ENCODE measurements at places on chromosomes 12 and 14. TPM values are rescaled to one million over a fixed set of nuclear protein-coding genes. Genes with fewer than 3 reads are reported as not detected.

AHNAK2 gene
- polyA plus RNA-seq, result 0.92 TPM

DGKA gene
- polyA plus RNA-seq, result 67.1 TPM

LRRK2 gene
- polyA plus RNA-seq, result 10.1 TPM

MFAP5 gene
- not detected for polyA plus RNA-seq

RNF212B gene
- polyA plus RNA-seq, result not detected

DNA sequence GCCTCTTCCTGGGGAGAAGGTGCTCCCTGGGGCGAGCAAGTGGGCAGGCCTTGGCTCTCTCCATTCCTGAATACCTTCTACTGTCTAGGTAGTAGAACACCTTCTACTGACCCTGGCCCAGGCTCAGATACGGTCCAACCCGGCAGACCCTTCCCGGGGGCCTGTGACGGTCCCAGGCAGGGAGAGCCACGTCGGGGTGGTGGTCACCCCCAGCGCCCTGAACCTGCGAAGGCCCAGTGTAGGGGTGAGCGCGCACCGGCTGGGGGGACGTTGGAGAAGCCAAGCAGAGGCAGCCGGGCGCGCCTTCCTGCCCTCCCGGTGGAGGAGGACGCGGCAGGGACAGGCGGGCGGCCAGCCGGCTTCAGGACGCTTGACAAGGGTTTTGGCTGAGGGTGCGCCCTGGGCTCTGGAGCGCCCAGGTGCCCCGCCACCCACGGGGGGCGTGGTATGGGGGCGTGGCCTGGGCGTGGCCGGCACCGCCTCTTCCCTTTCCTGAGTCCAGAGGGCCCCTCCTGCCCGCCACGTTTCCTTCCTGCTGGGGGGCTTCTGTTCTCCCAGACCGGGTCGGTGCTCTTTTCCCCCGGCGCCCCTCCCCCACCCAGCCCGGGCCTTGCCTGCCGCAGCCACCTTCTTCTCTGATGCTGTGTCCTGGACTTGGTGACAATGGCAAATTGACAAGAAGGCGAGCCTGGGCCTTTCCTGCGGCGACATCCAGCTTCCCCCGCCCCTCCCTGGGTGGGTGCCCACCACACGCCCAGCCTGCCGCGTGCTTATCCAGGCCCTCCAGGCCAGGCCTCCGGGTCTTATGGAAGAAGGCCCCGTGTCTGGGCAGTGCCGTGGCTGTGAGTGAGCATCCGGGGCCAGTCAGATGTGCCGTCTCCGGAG is 24.5 kb upstream of the PPP1R13B start:
- peak overlapping the region; percentile 80 for H3K27ac ChIP-seq
- peaks cover 12% of the 10 kb centered on the region for H3K4me1 ChIP-seq
- H3K27me3 ChIP-seq, result peaks cover 7% of the 10 kb centered on the region
- peak; percentile 76 for DNase-seq

GRCh38 chr12:67692966-67693365 is 44.4 kb downstream of the DYRK2 start:
- peaks cover 34% of the 10 kb centered on the region for H3K4me1 ChIP-seq
- no peak overlapping the region for H3K27ac ChIP-seq
- H3K27me3 ChIP-seq, result peaks cover 19% of the 10 kb centered on the region
- no peak for DNase-seq
- no peak overlapping the region for H3K4me3 ChIP-seq

DNA sequence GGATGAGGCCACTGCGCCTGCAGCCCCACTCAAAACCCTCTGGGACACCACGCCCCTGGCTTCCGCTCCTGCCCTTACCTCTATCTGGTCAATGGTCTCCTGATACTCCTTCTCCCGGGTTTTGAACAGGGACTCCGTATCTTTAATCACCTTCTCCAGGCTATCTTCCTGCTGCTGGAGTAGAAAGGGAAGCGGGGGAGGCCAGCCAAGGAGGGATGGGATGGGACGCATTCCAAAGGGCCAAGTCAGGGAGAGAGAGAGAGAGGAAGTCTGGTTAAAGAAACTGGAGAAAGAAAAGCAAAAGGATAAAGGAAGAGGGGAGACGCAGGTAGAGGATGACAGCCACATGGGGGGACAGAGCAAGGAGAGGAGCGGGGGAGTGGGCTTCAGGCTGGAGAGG is 7.9 kb downstream of the IFFO1 start:
- H3K36me3 ChIP-seq, result peaks cover 13% of the 10 kb centered on the region
- peaks cover 16% of the 10 kb centered on the region for H3K4me1 ChIP-seq
- no peak for DNase-seq
- H3K27ac ChIP-seq, result no peak overlapping the region
- no peak overlapping the region for H3K4me3 ChIP-seq

GRCh38 chr14:99265571-99265970 is 6.4 kb downstream of the BCL11B start:
- no peak for DNase-seq
- no peak overlapping the region for H3K4me3 ChIP-seq
- no peaks in the 10 kb centered on the region for H3K36me3 ChIP-seq
- H3K27ac ChIP-seq, result no peak overlapping the region

GRCh38 chr12:11849757-11850504 is 200.5 kb downstream of the ETV6 start:
- DNase-seq, result no peak
- H3K27me3 ChIP-seq, result no peaks in the 10 kb centered on the region
- H3K4me1 ChIP-seq, result peaks cover 24% of the 10 kb centered on the region
- H3K4me3 ChIP-seq, result no peak overlapping the region
- no peak overlapping the region for H3K27ac ChIP-seq

GRCh38 chr14:96011607-96012006 is 27.6 kb upstream of the C14orf132 start:
- H3K27me3 ChIP-seq, result no peaks in the 10 kb centered on the region
- H3K27ac ChIP-seq, result no peak overlapping the region
- H3K4me1 ChIP-seq, result peaks cover 23% of the 10 kb centered on the region
- DNase-seq, result no peak

DNA sequence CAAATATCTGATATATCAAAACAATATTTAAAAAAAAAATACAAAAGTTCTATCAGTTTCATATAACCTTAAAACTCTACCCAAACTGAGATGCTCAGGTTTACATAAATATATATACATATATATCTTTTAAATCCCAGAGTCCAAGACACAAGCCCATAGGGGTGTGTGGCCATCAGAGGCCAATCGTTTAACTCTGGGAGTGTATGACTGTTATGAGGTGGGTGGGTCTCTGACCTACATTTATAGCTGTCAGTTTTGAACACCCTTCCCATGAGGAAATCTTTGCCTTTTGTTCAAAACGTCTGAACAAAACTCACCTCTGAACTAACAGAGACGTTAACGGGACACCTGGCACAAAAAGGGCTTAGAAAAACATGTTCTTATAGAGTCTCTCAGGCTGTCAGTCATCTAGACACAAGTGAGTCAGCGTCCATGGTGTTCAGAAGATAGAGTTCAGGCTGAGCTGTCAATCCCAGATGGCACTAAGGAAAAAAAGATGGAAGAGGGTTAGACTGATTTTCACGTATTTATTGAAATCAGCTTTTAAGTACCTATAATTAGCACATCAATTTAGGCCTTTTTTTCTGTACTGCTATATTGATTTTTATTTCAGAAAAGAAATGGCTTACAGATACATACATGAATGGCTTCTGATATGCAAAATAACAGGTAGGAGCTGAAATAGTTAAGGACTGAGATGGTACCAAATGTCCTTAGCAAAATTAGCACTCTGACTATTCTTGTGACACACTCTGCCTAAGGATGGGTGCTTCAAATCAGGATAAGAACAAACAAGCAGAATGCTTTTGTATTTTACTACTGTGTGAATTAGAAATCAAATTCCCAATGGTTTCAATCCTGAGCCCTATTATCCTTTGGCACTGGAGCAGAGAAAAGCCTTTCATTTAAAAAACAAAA is 29.2 kb downstream of the HIGD1C start:
- no peaks in the 10 kb centered on the region for H3K36me3 ChIP-seq
- DNase-seq, result no peak
- H3K27ac ChIP-seq, result no peak overlapping the region
- no peak overlapping the region for H3K4me3 ChIP-seq

DNA sequence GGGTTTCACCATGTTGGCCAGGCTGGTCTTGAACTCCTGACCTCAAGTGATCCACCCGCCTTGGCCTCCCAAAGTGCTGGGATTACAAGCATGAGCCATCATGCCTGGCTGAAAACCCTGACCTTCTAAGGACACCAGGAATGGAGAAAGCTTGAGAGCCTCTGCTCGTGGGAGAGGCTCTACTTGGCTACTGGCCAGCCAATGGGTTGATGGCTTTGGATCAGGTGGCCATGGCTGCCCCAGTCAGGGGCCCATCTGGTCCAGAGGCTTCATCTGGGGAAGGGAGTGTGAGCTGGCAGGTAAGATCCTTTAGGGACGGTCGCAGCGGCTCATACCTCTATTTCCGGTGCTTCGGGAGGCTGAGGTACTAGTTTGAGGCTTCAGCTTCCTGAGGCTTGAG is 42.5 kb upstream of the PPP1CC start:
- H3K27me3 ChIP-seq, result no peaks in the 10 kb centered on the region
- no peaks in the 10 kb centered on the region for H3K4me1 ChIP-seq
- DNase-seq, result no peak
- no peak overlapping the region for H3K27ac ChIP-seq

DNA sequence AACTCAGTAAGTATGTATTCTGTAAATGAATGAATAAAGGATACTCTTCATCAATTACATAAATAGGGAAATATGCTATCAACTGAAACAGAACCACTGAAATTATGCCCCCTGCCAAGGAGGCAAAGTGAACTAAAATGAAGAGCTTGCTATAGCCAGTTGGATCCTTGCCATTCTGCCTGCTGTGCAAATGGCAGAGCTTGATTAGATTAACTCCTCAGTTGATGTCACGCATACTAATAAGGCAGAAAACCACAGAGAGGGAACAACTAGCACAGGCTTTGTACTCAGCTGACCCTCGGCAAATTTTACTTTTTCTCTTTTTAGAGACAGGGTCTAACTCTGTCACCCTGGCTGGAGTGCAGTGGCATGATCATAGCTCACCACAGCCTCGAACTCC is 36.7 kb upstream of the FERMT2 start:
- DNase-seq, result no peak
- H3K27me3 ChIP-seq, result peaks cover 5% of the 10 kb centered on the region
- no peaks in the 10 kb centered on the region for H3K4me1 ChIP-seq
- H3K27ac ChIP-seq, result no peak overlapping the region
- no peaks in the 10 kb centered on the region for H3K36me3 ChIP-seq

DNA sequence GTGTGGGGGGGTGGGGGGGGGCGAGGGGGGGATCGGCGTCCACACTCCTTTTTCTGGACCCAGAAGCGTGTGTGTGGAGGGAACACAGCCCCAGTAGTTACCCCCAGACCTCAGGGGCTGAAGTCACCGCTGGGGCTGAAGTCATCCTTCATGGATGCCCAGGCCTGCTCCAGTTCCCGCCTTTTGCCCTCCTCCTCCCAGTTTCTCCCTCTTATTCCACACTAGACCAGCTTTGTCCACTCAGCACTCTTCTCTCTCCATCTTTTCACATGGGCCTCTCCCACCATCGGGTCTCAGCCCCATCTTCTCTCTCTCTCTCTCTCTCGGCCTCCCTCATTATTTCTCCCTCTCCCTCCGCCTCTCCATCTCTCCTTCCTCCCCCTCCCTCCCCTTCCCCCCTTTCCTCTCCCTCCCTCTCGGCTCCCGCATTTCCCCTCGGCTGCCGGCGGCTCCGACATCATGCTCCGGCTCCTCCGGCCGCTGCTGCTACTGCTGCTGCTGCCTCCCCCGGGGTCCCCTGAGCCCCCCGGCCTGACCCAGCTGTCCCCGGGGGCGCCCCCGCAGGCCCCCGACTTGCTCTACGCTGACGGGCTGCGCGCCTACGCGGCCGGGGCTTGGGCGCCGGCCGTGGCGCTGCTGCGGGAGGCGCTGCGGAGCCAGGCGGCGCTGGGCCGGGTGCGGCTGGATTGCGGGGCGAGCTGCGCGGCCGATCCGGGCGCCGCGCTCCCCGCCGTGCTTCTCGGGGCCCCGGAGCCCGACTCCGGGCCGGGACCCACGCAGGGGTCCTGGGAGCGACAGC is at the start of gene P3H3:
TSS of gene P3H3 (plus strand) at position 426 of the 799 bp plus-strand sequence. CDS start at position 460, 34 bp downstream.
- peaks cover 32% of the 10 kb centered on the region for H3K4me1 ChIP-seq
- peak within 1 kb of the TSS; percentile 92 for H3K4me3 ChIP-seq
- no peak within 1 kb of the TSS for H3K27ac ChIP-seq
- H3K27me3 ChIP-seq, result peaks cover 66% of the 10 kb centered on the region

DNA sequence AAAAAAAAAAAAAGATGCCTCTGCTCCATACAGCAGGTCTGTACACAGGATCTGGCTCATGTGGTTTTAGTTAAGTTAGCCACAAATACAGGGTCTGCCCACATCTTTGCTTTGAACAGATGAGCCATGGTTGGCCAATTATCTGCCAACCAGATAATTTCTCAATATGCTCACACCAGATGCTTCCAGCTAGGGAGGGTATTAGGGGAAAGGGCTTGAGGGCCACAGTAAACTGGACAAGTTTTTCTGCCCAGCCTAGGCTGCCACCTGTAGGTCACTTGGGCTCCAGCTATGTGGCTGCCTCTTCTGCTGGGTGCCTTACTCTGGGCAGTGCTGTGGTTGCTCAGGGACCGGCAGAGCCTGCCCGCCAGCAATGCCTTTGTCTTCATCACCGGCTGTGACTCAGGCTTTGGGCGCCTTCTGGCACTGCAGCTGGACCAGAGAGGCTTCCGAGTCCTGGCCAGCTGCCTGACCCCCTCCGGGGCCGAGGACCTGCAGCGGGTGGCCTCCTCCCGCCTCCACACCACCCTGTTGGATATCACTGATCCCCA is 776 bp downstream of the RDH5 start:
- no peak overlapping the region for H3K27ac ChIP-seq
- no peak overlapping the region for H3K4me3 ChIP-seq
- peaks cover 26% of the 10 kb centered on the region for H3K4me1 ChIP-seq
- no peaks in the 10 kb centered on the region for H3K27me3 ChIP-seq
- no peaks in the 10 kb centered on the region for H3K36me3 ChIP-seq

DNA sequence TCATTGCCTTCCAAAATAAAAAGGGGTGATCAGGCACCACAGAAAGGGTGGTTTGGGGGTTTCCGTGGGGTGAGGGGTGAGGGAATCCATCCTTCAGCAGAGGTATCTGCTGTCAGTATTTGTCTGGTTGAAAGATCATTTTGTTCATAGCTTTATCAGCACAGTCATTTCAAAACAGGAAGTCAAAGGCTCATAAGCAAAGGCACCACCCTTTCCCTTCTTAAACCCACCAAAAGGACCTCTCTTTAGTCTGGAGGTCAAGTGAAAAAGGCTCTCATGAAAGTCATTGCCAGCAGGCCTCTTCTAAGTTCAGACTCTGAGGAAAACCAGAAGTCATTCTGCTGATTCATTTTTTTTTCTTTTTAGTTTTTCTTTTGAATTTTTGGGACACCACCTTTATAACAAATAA is 6.2 kb downstream of the CHST11 start:
- H3K4me3 ChIP-seq, result peak overlapping the region; percentile 92
- peaks cover 87% of the 10 kb centered on the region for H3K4me1 ChIP-seq
- H3K27ac ChIP-seq, result peak overlapping the region; percentile 90
- DNase-seq, result peak; percentile 71
- H3K36me3 ChIP-seq, result peaks cover 6% of the 10 kb centered on the region

- H3K27me3 ChIP-seq, result no peaks in the 10 kb centered on the region
- DNase-seq, result peak; percentile 33
- peaks cover 38% of the 10 kb centered on the region for H3K4me1 ChIP-seq
- H3K27ac ChIP-seq, result peak overlapping the region; percentile 91
- peaks cover 17% of the 10 kb centered on the region for H3K36me3 ChIP-seq
These were observed 20.8 kb downstream of the SAV1 start for GRCh38 chr14:50647282-50647681.

- peak overlapping the region; percentile 27 for H3K4me3 ChIP-seq
- H3K27me3 ChIP-seq, result no peaks in the 10 kb centered on the region
- H3K4me1 ChIP-seq, result peaks cover 54% of the 10 kb centered on the region
- peak overlapping the region; percentile 38 for H3K27ac ChIP-seq
- no peak for DNase-seq
These were observed 19.4 kb downstream of the ABCB9 start for GRCh38 chr12:122946690-122947341.

- DNase-seq, result no peak
- H3K27me3 ChIP-seq, result no peaks in the 10 kb centered on the region
- H3K27ac ChIP-seq, result no peak overlapping the region
These were observed 639.4 kb upstream of the TBX3 start for GRCh38 chr12:115323223-115323905.
